ENCODE measurements at places on chromosomes 6 and 20. TPM values are rescaled to one million over a fixed set of nuclear protein-coding genes. Genes with fewer than 3 reads are reported as not detected.

Gene NKX2-2
- not detected for total RNA-seq

Gene COX4I2
- not detected for total RNA-seq

Gene ANGPT4
- not detected for total RNA-seq

- no peak for DNase-seq
Measured at GRCh38 chr20:50540620-50541605, 30.7 kb downstream of the PTPN1 start.

All from activated T-cell treated with anti-CD3 and anti-CD28 coated beads, Interleukin-2, amount 50 U/mL, for 72 hours (primary cell).